ENCODE measurements at places on chromosomes 2 and 18.

- no peak for DNase-seq
Measured at GRCh38 chr2:73020657-73021370, 50.7 kb downstream of the SFXN5 start.

DNA sequence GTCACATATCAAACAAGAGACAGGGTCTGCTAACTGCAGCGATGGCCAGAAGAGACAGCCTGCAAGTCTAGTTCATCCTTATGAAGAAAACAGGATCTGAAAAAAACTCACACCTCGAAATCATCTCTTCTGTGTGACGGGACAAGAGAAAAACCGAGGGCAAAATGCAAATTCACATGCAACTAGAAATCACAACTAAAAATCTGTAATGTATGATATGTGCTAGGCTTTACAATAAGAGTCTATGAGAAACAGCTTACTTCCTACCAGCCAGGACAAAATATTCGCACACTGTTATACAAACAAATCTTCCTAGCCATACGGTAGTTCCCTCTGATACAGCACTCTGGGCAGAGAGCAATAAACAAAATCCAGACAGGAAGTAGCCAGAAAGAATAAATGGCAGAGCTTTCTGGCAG lies 48.8 kb downstream of the ANKRD44 start:
- no peak for DNase-seq

DNA sequence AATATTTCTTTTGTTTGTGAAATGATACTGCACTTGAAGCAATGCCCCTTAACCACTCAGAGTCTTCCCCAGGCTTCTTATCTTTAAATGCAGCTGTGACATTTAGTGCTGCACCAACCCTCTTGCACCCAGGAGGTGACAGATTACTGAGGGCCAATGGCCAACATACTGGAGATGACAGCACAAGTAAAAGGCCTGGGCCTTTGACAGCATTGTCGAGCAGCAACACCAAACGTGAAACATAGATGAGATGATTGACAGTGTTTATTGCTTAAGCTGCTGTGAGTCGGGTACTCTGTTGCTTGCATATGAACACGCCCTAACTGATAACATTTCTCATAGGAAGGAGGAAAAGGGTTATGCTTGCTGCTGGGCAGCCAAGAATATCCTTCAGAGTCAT lies 80.3 kb downstream of the THNSL2 start:
- DNase-seq: no peak

- no peak for DNase-seq
Measured at GRCh38 chr2:82839036-82839435, 1620.0 kb downstream of the SUCLG1 start.

GRCh38 chr2:66127061-66127460 lies 307.9 kb upstream of the MEIS1 start:
- no peak for DNase-seq

DNA sequence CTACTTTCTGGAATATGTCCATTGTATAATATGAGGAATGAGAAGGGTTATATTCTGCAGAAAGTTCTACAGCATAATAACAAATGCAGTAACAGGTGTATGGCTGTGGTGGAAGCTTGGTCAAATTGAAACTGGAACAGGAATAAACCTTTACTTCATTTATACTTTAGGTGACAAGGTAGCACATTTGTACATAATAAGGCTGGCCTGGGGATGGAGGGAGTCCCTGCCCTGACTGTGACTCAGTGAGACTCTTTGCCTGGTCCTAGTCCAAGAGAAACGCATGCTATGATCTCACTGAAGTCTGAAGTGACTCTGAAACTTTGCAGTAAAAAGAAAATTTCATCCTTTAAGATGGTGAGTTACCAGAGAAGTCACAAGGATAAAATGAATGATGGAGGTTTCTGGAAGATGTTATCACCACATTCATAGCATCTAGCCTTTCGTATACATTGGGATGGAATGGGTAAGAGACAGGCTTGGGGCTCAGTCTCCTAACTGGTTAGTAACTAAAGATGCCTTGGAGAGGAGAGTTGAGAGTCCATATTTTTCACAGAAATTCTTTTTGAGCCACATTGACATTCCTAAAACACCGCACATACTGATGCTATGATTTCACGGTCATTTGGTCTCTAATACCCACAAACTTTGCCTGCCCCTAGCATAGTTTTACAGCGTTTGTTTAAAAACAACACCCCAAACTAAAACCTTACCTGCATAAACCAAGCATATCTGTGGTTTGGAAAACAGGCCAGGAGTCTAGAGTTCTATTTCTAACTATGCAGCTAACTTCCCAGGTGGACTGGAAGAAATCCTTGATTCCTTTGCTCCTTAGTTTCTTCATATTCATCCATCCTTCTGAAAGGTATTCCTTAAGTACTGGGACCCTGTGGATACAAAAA lies 42.4 kb upstream of the NABP1 start:
- DNase-seq: no peak

DNA sequence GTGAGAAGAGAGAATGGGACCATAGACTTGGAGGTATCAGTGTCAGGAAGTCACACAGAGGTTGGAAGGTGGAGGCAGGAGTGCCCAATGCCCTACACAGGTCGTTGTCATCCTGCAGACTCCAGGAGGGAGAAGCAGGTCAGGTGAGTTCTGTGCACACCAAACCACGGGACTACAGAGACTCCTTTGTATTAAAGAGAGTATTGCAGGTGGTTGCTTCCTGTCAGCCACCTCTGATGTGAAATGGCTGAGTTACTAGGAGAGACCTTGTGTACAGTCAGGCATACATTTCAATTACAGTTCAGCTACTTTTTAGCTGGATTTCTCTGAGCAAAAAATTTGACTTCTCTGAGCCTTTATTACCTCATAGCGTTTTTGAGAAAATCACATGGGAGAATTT lies 51.6 kb downstream of the SPP2 start:
- DNase-seq: no peak

- no peak for DNase-seq
Measured at GRCh38 chr2:113767811-113768460, 11.5 kb upstream of the SLC35F5 start.

DNA sequence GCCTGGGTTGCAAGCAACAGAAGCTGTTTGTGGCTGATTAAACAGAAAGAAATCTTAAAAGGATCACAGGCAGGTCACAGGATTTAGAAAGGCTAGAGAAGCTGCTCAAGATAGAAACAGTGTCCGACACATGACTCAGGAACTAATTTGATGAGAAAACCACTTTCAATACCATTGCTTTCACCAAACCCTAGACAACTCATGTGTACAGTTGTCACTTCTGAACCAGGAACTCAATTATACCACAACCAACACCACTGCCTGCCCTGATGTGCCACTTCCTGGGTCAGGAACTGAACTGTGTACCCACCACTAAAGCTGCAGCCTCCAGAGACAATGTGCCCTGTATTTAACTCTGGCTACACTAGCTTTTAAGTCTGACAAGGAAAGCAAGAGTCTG lies 56.0 kb downstream of the TMEM247 start:
- no peak for DNase-seq

GRCh38 chr2:88853403-88853790 lies 161.9 kb downstream of the RPIA start:
- DNase-seq: no peak

DNA sequence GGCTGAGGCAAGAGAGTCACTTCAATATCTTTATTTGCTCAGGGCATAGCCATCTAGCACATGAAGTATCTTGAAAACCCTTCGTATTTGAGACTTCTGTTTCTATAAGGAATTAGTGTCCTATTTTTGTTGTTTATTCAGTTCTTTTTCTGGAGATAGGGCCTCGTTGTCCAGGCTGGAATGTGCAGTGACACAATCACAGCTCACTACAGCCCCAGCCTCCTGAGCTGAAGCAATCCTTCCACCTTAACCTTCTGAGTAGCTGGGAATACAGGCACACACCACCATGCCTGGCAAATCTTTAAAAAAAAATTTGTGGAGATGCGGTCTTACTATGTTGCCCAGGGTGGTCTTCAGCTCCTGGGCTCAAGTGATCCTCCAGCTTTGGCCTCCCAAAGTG lies 50.6 kb downstream of the PSMD14 start:
- DNase-seq: no peak

DNA sequence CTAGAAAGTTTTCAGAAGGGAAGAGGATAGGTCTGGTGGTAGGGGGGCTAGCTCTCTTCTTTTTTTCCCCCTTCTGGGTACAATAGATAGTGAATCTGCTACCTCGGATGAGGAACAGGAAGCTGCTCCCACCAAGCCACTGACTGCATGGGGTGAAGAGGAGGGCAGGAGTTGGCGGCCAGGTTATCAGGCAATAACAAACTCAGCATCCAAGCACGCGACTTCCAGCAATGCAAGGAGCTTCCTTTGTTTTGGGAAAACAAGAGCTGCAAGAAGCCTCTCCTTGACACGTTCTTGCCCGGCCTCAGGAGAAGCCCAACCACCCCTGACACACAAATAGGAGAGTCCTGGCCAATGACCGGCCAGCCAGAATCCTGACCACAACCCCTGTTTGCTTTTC lies 32.2 kb downstream of the NHEJ1 start:
- DNase-seq: no peak

GRCh38 chr18:56641714-56642337 lies 3.4 kb upstream of the TXNL1 start:
- no peak for DNase-seq

- DNase-seq: no peak
Measured at GRCh38 chr18:35841283-35841682, 131.2 kb upstream of the RMP24 start.

DNA sequence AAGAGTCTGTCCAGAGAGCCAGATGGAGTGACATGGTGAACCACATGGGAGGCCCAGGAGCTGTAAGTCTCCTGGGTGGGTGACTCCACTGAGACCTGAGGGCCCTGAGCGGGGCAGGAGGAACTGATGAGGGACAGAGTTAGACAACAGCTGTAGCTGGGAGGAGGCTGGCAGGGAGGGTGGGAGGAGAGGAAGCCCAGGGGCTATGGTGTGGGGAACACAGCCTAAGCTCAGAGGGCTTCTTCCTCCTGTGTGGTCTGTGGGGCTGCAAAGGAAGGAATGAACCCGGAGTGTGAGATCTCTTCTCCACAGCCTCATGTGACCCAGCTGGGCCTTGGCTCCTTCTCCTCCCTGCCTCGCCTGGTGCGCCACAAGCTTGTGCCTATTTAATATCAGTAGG lies 395.6 kb upstream of the HS6ST1 start:
- no peak for DNase-seq

DNA sequence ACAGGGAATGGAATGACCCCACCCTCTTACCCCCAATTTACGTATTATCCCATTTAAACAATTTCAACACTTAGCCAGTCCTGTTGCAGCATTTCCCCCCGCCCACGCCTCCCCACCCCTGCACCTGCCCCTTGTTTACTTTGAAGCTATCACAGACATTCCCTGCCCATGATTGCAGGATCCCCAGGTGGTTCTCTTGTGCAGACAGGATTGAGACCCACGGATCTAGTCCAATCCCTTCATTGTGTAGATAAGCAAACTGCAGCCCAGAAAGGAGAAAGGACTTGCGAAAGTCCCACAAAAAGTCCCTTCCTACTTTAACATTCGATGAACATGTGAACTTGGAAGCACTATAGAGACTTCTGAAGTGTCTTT lies 38.9 kb downstream of the TMEM17 start:
- DNase-seq: no peak

GRCh38 chr18:1618364-1618763 lies 713.7 kb downstream of the ADCYAP1 start:
- DNase-seq: no peak

GRCh38 chr2:232534940-232535651 lies 4.4 kb upstream of the CHRNG start:
- no peak for DNase-seq

GRCh38 chr2:240226672-240227537 lies 86.4 kb upstream of the OTOS start:
- DNase-seq: no peak

DNA sequence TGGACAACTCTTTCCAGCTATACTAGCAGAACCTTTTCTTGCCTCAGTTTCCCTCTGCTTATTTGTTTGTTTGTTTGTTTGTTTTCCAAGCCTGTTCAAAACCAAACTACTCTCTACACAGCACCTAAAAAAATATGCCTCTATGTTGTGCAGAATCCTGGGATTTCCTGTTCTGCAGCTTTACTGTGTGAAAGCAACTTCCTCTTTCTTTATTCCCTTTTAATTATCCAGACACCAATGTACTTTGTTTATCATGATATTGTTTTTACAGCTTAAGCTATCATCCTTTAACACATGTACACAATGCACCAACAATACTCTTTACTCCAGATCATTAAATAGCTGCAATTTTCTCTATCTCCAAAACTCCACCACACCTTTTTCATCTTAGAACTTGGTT lies 259.5 kb downstream of the EPHA4 start:
- DNase-seq: no peak

- DNase-seq: no peak
Measured at GRCh38 chr2:239884875-239885274, 140.3 kb downstream of the NDUFA10 start.

All from activated CD4-positive, alpha-beta T cell treated with anti-CD3 and anti-CD28 coated beads for 4 hours (primary cell).